H1 (cell line): ENCODE measurements at places on chromosomes 11 and 22. TPM values are rescaled to one million over a fixed set of nuclear protein-coding genes. Genes with fewer than 3 reads are reported as not detected.

IFITM10 gene
- total RNA-seq, result 0.22 and 0.23 TPM in 2 replicates

TRIM29 gene
- total RNA-seq, result 0.43 TPM in 1 of 2 replicates, not detected in the other

LRRN4CL gene
- total RNA-seq, result 0.26 TPM in 1 of 2 replicates, not detected in the other

PGR gene
- total RNA-seq, result 0.19 and 0.35 TPM in 2 replicates

DGKZ gene
- total RNA-seq, result 84.4 and 88.5 TPM in 2 replicates

FREY1 gene
- 1.1 TPM in 1 of 2 replicates, not detected in the other for total RNA-seq

CBLIF gene
- not detected in 2 replicates for total RNA-seq

EMID1 gene
- 3.8 and 3.9 TPM in 2 replicates for total RNA-seq

PNPLA5 gene
- total RNA-seq, result 6.8 and 8.2 TPM in 2 replicates

FOLH1 gene
- 0.31 and 0.56 TPM in 2 replicates for total RNA-seq

UPK2 gene
- not detected in 2 replicates for total RNA-seq

- no peak for DNase-seq
Observed at GRCh38 chr11:100794446-100794845, 107.4 kb downstream of the ARHGAP42 start.

DNA sequence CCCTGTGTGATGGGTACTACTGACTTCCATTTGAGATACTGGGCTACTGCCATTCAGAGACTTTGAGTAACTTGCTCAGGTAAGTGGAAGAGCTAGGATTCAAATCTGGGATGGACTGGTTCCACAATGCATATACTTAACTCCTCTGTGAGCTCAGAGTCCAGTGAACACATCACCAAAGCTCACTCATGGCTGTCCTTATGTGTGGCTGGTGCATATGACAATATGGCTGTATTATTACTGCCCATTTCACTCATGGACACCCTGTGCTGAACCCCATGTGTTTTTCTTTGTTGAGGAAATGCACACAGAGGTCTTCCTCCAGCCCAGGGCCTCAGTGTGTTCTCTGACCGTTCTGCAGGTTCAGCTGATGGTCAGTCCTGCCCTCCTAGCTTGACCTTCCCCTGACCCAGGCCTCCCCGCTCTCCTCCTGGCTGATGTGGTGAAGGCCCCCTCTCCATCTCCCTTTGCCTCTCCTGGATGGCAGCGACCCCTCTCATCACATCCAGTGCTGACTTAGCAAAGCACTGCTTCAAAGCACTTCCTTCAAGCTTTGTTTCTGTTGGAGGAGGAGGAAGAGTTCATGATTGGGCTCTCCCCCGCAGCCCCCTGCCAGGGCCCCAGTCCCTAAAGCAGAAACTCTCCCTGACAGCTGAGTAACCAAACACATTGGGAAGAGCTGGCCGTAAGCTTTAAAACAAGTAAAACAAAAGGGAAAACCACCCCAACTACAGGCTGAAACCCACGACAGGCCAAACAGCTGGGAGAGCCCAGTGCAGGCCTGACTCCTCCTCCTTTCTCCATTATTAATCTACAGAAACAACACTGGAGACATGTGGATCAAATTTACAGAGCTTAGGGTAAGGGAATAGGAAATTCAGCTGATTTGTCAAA lies 101.2 kb downstream of the NAT10 start:
- DNase-seq, result no peak

GRCh38 chr11:130315354-130315970 lies 745 bp upstream of the ZBTB44 start:
- no peak for DNase-seq

- DNase-seq, result no peak
Observed at GRCh38 chr11:128297805-128298204, 289.6 kb downstream of the ETS1 start.

- no peak for DNase-seq
Observed at GRCh38 chr11:92920331-92920730, 49.1 kb upstream of the MTNR1B start.

DNA sequence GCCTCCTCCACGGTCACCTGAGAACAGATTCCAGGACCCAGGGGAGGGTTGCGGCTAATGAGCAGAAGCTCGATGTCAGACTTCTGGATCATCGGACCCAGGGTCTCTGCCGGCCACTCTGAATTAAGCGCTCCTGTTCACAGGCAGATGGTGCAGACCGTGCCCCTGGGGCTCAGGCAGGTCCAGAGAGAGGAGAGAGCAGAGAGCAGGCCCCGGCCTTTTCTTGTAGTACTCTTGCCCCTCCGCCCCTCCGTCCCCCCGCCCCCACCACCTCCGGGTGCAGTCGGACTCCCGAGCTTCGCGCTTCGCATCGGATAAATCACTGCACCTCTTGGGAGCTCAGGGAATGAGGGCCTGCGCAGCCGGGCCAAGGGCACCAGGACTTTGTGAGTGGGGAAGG lies 50.3 kb downstream of the RPS6KA4 start:
- DNase-seq, result no peak

GRCh38 chr22:32897400-32897799 lies 95.9 kb downstream of the TIMP3 start:
- DNase-seq, result no peak

GRCh38 chr11:2453436-2453835 lies 8.6 kb downstream of the KCNQ1 start:
- DNase-seq, result no peak

GRCh38 chr11:68978626-68978930 lies 2.2 kb downstream of the MRGPRD start:
- DNase-seq, result no peak

DNA sequence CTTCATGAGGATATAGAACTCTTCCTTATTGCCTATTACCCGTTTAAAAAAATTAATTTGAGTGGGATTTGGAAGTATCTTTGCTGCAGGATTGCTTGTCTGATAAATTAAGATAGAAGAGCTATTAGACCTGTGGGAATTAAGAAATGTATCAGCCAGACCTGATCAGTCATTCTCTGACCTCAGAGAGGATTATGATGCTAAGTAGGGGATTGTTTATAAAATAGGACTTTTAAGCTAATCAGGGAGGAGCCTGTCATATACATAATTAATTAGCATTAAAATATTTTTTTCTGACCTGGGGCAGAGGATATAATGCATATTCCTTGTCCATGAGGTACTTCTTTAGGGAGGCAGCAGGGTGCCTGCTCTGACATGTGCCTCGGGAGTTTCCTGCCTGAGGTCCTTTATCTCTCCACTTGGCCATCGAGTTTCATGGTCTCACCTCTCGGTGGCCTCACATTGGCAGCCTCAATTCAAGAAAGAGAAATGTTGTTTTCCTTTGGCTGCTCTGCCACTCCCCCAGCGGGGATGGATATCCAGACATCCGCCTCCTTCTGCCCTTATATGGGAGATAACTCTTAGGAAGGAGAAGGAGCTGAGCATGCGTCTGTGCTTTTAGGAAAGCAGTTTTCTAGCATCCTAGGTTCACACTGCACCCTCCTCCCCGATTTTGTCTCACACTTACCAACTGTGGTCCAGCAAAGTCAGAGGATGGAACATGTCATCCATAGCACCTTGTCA lies 41.1 kb downstream of the DIXDC1 start:
- peak; percentile 50 for DNase-seq

GRCh38 chr11:82792822-82793569 lies 59.3 kb upstream of the FAM181B start:
- no peak for DNase-seq

GRCh38 chr11:45262900-45263299 lies 23.2 kb downstream of the SYT13 start:
- no peak for DNase-seq

- DNase-seq, result no peak
Observed at GRCh38 chr22:24059121-24059520, 48.0 kb downstream of the CABIN1 start.

DNA sequence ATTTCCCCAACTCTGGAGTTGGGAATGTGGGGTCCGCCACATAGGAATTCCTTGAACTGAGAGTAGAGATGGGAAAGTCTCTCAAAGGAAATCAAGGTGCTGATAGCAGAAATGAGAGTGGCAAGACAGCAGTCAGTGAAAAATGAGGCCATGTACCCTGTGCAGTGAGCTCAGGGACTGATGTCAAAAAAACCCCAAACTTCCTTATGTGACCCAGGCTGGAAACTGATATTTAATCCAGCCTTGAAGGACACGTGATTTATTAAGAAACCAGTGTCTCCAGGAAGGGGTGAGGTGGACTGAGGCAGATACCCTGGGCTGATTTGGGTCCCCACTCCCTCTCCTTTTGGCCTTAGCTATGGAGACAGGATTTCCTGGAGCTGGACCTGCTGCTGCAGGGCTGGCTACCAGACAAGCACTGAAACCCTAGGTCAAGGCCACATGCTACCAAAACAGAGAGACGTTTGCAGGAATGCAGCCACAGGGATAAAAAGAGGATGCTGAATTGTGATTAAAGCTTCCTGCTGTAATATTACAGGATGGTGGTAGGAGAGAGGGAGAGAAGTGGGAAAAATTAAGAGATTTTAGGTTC lies 25.3 kb upstream of the FCHSD2 start:
- no peak for DNase-seq

- DNase-seq, result no peak
Observed at GRCh38 chr11:66744485-66745355, 15.7 kb upstream of the SPTBN2 start.

DNA sequence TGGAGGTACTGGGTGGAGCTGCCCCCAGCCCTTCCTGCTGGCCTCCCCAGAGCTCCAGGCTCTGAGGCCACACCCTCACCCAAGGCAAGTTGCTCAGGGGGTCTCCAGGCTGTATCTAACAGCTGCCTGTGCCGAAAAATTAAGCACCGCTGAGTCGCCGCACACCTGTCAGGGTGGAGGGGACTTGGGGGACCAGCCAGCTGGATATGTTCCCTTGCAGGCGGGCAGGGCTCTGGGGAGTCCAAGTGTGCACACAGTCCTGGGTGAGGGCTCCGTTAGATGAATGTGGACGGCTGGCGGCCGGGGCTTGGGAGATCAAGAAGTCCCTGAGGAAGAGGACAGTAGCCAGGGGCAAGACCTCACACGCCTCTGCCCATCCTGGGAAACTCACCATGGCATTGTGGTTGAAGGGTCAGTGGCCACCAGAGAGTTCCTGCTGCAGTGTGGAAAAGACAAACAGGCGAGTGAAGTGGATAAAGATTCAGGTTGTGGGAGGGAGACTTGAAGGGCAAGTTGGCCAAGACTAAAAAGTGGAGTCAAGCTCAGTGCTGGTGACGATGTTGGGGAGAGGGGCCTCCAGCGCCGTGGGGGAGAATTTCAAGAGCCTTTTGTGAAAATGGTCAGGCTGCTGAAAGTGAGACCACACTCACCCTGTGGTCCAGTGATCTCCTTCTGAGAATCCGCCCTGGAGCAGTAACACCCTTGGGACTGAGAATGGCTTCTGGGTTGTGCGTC lies 69.6 kb downstream of the CDKN1C start:
- no peak for DNase-seq

DNA sequence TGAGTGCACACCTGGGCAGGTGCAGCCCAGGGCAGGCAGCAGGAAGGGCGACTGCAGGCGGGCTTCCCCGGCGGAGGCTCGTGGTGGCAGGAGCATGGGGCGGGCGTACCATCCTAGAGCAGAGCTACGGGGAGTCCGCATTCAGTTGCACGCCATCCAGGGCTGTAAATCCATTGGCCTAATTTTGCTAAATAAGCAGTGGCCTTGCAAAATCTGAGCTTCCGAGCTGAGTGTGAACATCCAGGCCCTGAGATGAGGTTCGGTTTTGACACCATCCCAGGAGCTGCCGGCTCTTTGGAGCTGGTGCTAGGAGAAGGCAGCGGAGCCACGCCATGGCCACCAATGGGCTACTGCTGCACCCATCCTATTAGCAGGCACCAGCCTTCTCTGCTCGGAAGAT lies 664.8 kb downstream of the BRD1 start:
- DNase-seq, result no peak
